ENCODE measurements at places on chromosomes 2 and 18.

- DNase-seq = no peak
Observed at GRCh38 chr2:184890311-184890710, 292.0 kb downstream of the ZNF804A start.

- no peak for DNase-seq
Observed at GRCh38 chr2:181051861-181052522, 71.6 kb downstream of the UBE2E3 start.

GRCh38 chr2:18123211-18123570 lies 244.7 kb downstream of the KCNS3 start:
- no peak for DNase-seq

DNA sequence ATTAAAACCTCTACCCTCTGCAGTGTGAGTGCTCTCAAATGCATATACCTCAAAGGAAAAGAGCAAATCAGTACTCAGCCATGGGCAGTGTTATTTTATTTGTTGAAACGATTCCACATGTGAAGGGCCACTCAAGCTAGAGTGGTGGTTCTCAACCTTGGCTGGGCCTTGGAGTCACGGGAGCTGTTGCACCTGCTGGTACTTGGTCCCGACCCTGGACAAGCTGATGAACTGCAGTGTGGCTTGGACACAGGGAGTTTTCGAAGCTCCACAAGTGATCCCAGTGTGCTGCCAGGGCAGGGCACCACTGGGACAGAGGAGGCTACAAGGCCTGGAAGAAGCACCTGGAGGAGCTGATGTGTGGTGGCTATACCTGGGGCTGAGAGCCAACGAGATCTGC lies 19.7 kb downstream of the GNLY start:
- DNase-seq = no peak

GRCh38 chr2:173547499-173547898 lies 192.8 kb downstream of the CDCA7 start:
- DNase-seq = no peak

GRCh38 chr18:24071029-24071428 lies 56.5 kb downstream of the TTC39C start:
- no peak for DNase-seq

DNA sequence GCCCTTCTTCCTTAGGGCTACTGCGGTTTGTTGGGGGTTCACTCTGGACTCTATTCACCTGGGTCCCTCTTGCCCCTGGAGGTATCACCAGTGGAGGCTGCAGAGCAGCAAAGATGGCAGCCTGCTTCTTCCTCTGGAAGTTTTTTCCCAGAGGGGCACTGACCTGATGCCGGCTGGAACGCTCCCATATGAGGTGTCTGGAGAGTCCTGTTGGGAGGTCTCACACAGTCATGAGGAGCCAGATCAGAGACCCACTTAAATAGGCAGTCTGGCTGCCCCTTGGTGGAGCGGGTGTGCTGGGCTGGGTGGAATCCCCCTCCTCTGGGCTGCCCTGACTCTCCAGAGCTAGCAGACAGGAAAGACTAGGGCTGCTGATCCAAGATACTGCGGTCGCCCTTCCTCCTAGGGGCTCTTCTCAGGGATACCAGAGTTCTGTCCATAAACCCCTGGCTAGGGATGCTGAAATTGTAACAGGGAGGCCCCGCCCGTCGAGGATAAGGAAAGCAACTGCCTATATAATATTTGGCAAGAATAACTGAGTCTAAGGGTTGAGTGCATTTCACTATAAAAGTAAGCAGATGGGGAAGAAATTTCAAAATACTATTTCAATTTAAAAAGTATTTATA lies 140.7 kb downstream of the NOL4 start:
- DNase-seq = no peak

- no peak for DNase-seq
Observed at GRCh38 chr2:105919826-105920225, 175.1 kb downstream of the NCK2 start.

- no peak for DNase-seq
Observed at GRCh38 chr2:161703863-161704262, 79.6 kb downstream of the SLC4A10 start.

- no peak for DNase-seq
Observed at GRCh38 chr2:54666634-54667265, 56.7 kb upstream of the EML6 start.
